ENCODE measurements at places on chromosomes 4 and X.

DNA sequence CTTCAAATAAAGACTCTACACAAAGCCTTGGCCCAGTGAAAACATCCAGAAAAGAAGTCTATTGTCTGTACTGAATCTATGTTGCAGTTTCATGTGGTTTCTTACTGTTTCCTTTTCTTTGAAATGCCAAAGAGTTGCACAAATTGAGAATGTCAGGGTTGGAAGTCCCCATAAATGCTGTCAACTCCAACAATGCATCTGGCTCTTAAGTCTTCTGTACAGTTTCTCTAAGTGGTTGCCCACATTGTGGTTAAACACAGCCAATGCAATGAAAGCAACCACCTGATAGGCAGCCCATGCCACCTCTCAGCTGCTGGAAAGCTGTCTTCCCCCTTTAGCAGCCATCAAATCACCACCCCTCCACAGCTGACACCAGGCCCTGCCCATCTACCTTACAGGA is 67.2 kb upstream of the C1GALT1C1 start:
- peak; percentile 65 for DNase-seq

DNA sequence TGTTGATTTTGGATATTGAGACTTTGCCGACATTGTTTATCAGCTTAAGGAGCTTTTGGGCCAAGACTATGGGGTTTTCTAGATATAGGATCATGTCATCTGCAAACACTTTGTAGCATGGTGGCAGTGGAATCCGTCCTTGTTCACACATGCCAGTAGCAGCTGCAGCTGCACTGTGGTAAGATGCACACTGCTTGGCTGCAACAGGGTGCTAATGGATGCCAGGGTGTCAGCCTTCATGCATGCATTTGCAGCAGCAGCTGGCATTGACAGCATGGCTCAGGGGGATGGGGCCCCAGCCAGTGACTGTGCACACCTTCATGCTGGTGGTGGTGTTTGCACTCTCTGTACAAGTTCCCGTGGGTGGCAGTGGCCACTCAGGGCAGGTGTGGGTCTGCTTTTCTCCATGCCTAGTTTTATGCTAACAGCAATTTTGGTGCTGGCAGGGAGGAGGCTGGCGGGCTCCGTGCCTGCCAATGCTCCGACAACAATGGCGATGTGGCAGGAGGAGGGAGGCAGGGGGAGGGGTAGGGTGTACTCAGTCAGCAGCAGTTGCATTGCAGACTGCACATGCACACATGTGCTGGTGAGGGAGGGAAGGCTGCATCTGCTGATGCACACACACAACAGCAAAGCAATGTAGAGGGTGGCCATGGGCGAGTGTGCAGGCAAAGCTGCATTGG is 37.5 kb downstream of the BEX3 start:
- DNase-seq, result no peak

DNA sequence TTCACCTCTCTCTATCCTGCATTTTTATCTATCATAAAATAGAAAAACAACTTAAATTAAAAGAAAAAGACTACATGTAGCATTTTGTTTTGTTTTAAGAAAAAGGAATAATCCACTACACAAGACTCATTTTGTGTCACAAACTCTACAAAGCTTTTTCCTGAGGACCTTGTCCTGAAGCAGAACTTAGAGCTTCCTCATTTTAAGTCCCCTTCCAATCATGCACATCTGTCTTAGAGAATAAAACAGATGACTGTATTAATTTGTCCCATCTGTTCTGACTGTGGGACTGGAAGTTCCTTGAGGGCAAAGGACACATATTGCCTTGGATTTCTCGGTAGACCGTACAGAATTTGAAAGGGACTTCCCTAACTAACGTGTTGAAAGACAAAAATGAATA is 218.5 kb downstream of the COL25A1 start:
- DNase-seq, result no peak

DNA sequence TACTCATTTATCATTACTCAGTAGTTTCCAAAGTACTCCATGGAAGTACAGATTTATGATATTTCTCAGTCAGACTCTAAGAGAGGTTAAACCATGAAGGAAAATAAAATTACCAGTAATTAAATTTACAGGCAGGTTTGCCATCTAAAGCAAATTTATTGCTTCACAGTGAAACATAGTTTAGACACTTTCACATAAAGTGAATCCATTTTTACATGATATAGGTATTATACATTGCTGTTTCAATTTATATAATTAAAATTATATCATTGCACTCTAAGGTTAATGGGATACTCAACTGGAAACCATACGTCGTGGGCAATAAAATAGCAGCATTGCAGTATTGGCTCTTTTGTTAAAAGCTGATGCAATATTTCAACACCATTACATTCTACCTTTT is 202.8 kb downstream of the SLIT2 start:
- DNase-seq, result no peak

Measured in activated CD4-positive, alpha-beta T cell treated with anti-CD3 and anti-CD28 coated beads, Interleukin-2, Interleukin-4, amounts not matched to agents 100 ng/mL and 50 ng/mL, durations not matched to agents 16 hours and 8 hours (primary cell).